Fibroblast of pulmonary artery (primary cell): ENCODE measurements at places on chromosomes 6 and 20.

DNA sequence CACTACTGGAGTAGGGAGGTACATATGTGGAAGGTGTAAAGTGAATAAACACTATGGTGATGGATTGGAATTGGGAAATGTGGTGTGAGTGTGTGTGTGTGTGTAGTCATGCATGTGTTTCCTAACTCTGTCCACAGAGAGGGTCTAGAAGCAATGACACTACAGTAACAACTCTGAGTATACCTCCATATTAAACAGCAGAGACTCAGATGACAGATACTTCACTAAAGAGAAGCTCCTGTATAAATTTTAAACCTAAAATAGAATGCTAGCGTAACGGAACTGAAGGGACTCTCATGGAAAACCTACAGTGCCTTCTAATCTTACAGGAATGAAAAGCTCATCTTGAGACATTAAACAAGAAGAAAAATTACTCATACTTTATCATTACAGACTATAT lies 150.5 kb downstream of the SLC16A10 start:
- DNase-seq: no peak

DNA sequence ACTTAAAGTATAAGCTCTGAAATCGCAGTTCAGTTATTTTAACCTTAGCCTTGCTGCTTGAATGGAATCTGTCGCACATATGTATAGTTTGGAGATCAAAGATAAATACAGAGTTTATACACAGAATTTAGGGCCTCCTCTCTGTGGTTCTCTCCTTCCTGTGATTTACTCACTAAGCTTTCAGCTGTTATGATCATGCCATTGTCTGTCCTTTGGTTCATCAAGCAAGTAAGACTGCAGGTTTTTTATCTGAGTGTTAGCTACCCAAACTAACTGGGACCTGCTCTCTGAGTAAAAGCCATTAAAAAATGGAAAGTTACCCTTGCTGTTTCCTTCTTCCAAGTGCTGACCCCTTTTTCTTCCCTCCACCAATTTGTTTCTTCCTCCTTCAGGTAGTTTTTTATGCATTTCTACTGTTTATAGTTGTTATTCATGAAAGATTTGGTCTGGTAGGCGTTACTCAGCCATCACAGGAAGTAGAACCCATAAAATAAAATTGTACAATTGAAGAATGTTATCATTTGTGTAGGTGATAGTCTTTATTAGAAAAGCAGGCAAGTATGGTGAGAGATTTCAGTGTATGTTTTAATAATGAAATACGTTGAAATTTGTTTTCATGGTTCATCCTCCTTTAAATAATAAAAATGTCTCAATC lies 33.7 kb upstream of the SUMO4 start:
- no peak for DNase-seq

GRCh38 chr20:1894951-1895673 lies at the start of gene SIRPA:
TSS of gene SIRPA (plus strand) at chr20:1895407. CDS start at chr20:1895448, 41 bp downstream.
- DNase-seq: peak; percentile 70

DNA sequence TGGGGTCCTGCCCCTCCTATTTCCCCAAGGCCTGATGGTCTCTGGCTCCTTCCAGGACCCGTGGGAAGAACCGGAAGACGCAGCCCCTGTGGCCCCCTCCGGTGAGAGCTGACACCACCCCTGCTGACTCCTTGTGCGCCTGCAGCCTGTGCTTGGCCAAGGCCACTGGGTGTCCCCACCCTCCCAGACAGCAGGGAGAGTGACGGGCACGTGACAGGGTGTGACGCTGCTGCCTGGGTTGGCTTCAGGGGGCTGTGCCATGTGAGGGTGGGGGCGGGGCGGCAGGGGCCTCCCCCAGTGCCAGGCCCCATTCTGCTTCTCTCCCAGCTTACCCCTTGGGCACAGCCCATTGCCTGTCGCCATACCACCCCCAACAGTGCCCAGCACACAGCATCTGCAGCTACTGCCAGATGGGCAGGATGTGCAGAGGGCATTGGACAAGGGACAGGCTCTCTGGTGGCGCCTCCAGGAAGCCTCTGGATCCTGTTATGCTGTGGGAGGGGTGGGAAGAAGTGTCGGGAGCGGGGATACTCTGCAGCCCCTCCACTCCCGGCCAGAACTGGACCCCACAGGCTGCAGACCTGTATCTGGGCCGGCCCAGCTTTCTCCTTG lies 2.9 kb downstream of the BIRC7 start:
- DNase-seq: no peak

DNA sequence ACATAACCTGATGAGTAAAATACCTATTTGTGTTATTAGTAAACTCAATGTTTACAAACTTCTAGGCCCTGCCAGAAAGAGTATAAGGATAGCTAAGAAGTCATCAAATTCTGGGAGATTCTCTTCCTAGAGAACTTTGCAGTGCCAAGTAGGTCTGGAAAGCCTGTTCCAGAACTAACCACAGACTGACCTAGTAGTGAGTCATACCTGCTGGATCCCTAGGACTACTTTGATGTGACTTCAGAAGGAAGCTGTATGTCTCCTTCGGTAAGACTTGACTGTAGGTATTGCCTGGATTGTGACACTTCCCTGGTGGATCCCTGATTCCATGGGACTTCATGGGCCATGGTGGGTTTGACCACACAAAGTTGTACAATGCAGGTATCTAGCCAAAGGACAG lies 131.7 kb downstream of the DNAH8 start:
- DNase-seq: peak; percentile 1

DNA sequence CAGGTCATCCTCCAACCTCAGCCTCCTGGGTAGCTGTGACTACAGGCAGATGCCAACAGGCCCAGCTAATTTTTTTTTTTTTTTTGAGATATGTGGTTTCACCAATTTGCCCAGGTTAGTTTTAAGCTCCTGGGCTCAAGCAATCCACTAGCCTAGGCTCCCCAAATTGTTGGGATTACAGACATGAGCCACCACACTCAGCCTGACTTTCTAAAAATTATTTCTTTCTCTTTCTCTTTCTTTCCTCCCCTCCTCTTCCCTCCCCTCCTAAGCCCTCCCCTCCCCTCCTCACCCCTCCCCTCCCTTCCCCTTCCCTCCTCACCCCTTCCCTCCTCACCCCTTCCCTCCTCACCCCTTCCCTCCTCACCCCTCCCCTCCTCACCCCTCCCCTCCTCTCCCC lies 127.3 kb downstream of the BTBD3 start:
- no peak for DNase-seq

DNA sequence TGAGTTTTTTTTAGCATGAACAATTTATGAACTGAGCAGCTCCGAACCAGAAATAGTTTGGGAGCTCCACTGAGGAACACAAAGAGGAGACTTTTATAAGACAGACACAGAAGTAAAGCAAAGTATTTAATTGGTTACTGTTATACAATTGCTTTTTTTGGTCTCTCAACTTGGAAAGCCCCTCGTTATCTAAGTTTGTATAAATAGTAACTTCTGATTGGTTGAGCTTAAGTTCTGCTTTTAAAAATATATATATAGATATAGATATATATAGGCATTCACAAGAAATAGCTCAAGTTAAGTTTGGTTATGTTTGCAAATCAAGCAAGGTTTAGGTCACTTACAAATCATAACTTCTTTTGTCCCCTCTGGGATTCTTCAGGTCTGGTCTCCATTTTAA lies 20.2 kb upstream of the NCR2 start:
- DNase-seq: no peak

DNA sequence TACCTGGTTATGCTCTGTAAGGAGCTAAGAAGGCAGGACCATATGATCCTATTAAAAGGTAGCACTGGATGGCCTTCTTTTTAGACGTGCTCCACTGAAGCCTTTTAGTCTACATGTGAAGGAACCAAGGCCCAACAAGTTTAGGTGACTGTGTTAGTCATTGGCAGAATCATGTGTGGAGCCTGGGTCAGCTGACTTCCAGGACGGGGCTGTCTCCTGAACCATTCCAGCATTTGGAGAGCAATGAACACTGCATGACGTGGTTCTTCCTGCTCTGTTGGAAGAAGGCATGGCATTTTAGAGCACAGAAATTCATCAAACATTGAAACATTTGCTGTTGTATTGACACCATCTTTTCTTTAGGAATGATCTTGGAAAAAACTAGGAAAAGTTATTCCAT lies 87.8 kb upstream of the TIAM2 start:
- peak; percentile 30 for DNase-seq

DNA sequence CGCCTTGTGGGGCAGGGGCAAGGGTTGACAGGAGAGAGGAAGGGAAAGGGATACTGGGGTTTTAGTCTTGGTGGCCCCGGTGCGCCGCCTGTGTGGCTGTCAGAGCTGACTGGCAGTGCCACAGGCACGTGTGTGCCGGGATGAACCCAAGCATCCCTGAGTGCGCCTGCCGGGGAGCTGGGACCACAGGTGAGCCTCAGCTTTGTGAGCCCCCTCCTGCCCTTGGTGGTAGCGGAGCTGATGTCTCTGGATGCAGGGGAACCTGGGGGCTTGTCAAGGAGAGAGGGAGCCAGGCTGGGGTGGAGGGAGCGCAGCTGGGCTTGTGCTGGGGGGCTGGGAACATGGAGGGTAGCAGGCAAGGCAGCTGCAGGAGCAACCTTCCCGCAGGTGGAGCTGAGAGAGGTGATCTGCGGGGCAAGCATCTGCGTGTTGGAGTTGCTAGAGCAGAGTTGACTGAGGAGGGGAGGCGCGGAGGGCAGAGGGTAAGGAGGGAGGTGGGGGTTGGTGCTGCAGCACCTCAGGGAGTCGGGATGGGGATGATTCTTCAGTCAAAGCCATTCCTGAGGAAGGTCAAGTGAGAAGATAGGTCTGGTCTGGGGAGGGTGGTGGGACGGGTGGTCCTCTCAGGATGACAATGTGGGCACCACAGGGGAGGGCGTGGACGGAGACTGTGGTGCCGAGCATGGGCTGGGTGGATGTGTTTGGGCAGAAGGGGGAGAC lies 28.1 kb downstream of the PYGB start:
- DNase-seq: no peak

- peak; percentile 74 for DNase-seq
Measured at GRCh38 chr20:15236812-15237211, 899.4 kb upstream of the FLRT3 start.

- DNase-seq: no peak
Measured at GRCh38 chr6:68082086-68082485, 553.0 kb upstream of the ADGRB3 start.

GRCh38 chr6:166955865-166956443 lies 396 bp downstream of the RNASET2 start:
- no peak for DNase-seq

GRCh38 chr20:34776177-34776576 lies 49.3 kb downstream of the NCOA6 start:
- no peak for DNase-seq

DNA sequence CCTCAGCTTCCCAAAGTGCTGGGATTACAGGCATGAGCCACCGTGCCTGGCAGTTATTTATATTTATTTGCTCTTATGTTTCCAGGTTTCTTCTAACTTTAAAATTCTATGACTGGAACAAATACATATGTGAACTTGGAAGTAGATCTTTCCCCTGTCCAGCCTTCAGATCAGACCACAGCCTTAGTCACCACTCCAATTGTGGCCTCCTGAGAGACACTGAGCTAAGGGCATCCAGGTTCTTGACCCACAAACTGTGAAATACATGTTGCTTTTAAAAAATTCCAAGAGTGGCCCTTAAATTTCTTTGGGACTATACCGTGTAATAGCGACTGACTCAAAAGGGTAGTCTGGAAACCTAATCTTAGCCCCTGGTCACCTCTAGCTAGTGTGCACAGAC lies 1.5 kb upstream of the ADGRG6 start:
- DNase-seq: no peak

DNA sequence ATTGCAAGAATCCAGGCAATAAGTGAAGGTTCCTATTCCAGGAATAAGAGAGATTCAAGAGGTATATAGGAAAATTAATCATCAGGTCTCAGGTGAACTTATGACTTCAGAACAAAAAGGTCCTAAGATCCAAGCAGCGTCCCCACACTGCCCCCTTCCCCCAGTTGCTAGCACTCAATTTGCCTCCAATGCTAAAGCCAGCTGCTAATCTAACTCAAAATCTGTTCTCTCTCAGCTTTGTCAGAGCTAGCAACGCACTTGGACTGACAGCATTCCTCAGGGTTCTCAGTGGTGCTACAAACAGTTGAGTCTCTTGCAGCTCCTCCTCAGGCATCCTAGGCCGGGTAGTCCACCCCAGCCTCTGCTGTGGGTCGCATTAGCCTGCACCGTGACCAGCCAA lies 148.3 kb downstream of the RFX6 start:
- no peak for DNase-seq

DNA sequence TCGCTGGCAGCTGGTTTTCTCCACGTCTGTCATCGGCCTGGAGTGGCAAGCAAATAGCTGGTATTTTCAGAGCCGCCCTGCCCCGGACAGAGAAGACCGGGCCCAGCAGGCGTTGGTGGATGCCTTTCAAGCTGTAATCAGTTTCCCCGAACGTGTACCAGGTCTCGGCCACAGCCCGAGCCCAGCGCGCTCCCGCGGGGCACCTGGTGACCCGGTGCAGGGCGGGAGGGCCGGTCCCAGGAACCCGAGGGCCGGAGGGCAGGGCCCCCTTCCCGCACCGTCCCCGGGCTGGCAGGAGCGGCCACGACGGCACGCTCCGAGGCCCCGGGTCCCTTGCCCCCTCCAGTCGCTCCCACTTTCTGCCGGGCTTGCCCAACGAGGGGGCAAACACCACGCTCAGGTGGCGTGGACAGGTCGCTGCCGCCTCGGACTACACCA lies 348 bp upstream of the PYGB start:
- no peak for DNase-seq

DNA sequence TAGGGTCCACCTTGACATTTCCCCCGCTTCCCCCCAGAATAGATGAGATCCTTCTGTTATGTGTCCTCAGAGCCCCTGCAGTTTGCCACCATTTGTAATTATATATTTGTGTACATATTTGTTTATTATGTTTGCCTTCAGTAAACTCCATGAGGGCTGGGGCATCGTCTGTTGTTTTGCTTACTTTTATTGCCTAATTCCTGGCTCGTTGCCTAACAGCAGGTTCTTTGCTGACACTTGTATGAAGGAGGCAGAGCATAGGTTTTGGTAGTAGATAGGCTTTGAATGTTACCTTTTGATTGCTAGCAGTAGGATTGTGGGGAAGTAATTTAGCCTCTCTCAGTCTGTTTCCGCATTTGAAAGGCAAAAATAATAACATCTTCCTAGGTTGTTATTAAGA lies 9.9 kb downstream of the MAP3K4 start:
- peak; percentile 20 for DNase-seq

DNA sequence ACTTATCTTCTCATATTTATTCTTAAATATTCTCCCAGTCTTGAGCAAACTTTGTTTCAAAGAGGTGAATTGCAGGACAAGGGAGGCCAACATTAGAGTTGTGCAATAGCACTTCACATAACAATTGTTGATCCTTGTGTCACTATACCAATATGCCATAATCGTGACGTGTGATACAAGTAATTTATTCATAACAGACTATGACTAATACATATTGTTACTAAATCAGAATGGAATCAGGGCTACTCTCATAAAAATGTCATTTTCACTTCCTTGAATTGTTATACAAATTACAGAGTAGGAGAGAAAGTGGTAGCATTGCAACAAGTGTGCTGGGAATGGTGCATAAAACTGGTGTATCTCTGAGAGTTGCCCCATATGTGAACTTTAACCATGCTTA lies 37.2 kb upstream of the PLCB1 start:
- DNase-seq: peak; percentile 95

DNA sequence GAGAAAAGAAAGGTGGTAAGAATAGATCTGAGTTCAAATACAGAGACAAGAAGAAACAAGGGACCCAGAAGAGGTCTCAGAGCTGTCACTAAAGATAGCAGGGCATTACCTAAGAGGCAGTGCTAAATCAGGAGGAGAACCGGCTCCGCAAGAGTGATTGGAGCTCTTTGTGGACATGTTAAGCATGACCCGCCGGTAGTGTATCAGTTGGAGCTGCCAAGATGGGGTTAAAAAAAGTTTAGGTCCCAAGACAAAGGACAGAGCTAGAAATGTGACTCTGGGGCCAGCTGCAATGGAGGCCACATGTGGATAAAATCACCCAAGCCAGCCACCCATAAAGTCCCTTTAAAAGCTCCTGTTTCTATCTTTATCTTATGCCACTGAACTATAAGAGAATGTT lies 93.4 kb downstream of the MBOAT1 start:
- no peak for DNase-seq
